Stimulated activated CD4-positive, alpha-beta T cell treated with anti-CD3 and anti-CD28 coated beads, Interleukin-1b, Interleukin-23, amount 100 ng/mL, for 48 hours (primary cell): ENCODE measurements at places on chromosomes 13 and 19.

DNA sequence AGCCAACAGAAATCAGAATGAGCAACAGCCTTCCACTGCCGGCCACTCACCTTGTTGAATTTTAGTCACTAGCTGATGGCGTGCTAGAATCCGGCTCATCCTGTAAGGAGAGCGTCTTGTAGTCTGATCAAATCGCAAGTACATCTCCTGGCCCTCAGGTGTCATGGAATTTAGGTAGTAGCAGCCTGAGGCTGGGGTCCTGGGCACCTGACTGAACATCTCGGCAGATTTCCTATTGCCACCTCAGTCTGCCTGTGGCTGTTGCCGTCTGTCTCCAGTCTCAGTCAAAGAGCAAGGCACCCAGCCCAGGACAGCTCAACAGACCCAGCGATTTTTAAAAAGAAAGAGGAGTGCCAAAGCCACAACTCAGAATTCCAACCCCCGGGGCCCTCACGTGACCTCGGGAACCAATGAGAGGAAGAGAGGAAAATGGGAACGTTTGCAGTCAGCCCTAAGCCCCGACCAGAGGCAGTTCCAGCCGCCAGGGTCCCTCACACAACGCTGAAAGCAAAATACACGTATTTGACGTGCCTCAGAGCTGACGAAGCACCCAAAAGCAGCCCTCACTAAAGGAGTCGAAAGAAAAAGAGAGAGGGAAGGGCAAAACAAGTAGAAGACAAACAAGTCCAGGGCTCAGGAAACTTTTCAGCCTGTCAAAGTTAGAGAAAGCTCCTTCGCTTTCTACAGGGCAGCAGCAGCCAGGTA is at the start of gene STARD13:
Gene STARD13 (minus strand): TSS at position 336 of the 705 bp plus-strand sequence. CDS start 117 bp downstream, at position 219.
- DNase-seq, result peak; percentile 1

DNA sequence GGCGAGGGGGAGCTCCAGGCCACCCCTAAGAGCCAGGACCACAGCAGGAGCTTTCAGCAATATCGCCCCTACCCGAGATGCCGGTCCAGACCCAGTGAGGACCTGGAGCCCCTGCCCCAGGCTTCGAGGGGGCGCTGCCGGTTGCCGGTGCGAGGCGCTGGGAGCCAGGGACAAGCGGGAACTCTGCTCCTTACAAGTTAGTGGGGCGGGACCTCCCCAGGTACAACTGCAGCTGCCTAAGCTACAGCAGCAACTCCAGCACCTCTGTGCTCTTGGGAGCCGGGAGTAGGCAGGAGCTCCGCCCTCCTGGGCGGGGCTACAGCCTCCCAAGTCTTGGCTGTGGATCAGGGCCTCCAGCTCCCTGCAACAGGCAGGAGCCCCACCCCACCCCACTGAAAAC is 15.2 kb upstream of the TSC22D1 start:
- DNase-seq, result no peak

- peak; percentile 52 for DNase-seq
Measured at GRCh38 chr19:55454787-55455243, 6.6 kb downstream of the ISOC2 start.

DNA sequence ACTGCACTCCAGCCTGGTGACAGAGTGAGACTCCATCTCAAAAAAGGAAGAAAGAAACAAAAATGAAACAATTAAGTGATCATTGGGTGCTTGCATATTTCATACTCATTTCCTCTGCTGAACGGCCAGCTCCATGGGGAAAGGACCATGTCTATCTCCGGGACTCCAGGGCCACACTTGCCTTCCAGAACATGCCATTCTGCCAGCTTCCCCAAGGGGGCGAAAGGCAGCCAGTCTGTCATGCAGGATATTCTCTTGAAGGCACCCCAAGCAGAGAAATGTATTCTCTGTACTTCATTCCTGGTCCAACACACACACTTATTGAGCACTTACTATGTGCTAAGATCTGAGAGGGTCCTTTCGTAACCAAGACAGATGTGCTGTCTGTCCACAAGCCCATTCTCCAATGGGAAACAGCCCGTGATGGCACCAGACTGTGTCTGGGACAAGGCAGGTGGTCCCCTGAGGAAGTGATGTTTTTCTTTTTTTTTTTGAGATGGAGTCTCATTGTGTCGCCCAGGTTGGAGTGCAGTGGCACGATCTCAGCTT is 10.2 kb upstream of the CARM1 start:
- DNase-seq, result peak; percentile 41

- DNase-seq, result no peak
Measured at GRCh38 chr13:46164661-46165060, 17.3 kb downstream of the LCP1 start.

DNA sequence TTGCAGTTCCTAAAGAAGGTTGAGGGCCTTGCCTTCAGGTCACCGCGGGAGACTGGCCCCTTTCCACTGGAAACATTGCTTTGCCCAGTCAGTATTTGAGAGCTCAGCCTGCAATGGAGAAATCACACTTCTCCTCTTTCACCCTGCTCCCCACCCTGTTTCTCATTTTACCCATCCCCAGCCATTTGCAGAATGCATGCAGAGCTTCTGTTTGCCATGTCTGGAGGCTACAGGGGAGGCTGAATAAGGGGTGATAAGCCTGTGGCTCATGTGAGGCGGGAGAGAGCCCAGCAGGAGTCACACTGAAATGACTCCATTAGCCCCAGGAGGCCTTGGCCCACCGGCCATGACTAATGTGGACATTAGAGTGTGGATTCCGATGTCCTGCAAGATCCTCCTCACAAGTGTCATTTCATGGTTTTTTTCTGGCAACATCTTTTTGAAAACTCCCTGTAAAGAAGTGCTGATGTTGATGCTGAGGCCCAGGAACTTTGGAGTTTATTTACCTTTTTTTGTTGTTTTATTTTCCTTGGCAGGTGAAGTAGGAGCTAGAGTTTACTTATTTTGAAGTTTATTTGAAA is 6.3 kb downstream of the SPINT2 start:
- no peak for DNase-seq

- no peak for DNase-seq
Measured at GRCh38 chr13:99375738-99376080, 68.5 kb upstream of the GPR183 start.

GRCh38 chr13:73059460-73060250 is 850 bp downstream of the KLF5 start:
- peak; percentile 25 for DNase-seq

- DNase-seq, result no peak
Measured at GRCh38 chr19:4361152-4362046, 18.0 kb downstream of the MPND start.

GRCh38 chr19:17302391-17303166 is 646 bp downstream of the ABHD8 start:
- DNase-seq, result no peak

- peak; percentile 41 for DNase-seq
Measured at GRCh38 chr13:30847650-30848307, 58.3 kb upstream of the MEDAG start.

GRCh38 chr19:54179921-54180461 is 7.0 kb upstream of the TMC4 start:
- no peak for DNase-seq

GRCh38 chr13:42875475-42876269 is 94.3 kb downstream of the FAM216B start:
- DNase-seq, result no peak

DNA sequence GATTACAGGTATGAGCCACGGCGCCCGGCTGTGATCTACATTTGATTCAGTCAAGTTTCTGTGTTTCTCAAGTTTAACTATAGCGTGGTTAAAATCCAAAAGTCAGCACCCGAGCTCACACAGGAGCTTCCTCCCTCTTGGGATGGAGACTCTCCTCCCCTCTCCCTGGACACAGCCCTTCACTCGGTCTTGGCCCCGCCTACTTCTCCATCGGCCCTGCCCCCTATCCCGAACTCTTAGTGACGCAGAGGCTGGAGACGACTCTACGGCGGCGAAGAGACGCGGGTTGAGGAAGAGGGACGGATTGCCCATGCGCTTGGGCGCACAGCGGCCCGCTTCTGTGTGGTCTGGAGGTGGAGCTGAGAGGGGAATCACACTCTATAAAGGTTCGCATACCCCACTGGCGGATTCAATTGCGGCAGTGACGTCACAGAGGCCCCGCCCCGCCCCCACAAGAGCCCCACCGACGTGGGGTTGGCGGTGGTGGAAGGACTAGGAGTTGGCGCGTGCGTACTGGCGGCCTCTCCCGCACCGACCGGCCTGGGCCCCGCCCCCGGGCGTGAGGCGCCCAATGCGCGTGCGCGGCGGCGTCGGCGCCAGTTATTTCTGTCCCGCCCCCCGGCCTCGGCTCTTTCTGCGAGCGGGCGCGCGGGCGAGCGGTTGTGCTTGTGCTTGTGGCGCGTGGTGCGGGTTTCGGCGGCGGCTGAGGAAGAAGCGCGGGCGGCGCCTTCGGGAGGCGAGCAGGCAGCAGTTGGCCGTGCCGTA is at the start of gene TRIM28:
Gene TRIM28 (plus strand): TSS at position 239 of the 765 bp plus-strand sequence. CDS start 694 bp downstream, outside the sequence.
- DNase-seq, result peak; percentile 100

- DNase-seq, result no peak
Measured at GRCh38 chr13:38566519-38566918, 120.4 kb upstream of the FREM2 start.

GRCh38 chr19:40692212-40692551 is 1.7 kb upstream of the NUMBL start:
- DNase-seq, result no peak

- DNase-seq, result no peak
Measured at GRCh38 chr19:38898788-38899446, 501 bp downstream of the SIRT2 start.

DNA sequence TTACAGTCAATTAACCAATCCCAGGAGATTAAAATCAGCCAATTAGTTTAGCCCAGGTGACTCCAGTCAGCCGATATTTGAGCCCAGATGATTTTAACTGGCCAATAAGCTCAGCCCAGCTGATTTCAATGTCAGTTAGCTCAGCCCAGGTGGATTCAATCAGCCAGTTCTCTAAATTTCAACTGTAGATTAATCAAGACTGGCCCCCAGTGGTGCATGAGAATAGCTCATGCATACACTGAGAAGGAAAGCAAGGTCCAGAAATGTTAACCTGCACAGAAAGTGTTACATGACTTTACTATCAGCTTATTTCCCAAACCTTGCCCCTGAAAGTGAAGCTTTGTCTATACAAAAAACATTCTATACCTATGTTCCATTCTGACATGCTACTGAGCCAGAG is 55.4 kb upstream of the ZNF724 start:
- no peak for DNase-seq

GRCh38 chr19:1172353-1173158 is 1.5 kb downstream of the SBNO2 start:
- no peak for DNase-seq

GRCh38 chr19:35330475-35330874 is 1.5 kb downstream of the CD22 start:
- DNase-seq, result no peak

GRCh38 chr13:59671881-59672280 is 491.8 kb downstream of the DIAPH3 start:
- no peak for DNase-seq

DNA sequence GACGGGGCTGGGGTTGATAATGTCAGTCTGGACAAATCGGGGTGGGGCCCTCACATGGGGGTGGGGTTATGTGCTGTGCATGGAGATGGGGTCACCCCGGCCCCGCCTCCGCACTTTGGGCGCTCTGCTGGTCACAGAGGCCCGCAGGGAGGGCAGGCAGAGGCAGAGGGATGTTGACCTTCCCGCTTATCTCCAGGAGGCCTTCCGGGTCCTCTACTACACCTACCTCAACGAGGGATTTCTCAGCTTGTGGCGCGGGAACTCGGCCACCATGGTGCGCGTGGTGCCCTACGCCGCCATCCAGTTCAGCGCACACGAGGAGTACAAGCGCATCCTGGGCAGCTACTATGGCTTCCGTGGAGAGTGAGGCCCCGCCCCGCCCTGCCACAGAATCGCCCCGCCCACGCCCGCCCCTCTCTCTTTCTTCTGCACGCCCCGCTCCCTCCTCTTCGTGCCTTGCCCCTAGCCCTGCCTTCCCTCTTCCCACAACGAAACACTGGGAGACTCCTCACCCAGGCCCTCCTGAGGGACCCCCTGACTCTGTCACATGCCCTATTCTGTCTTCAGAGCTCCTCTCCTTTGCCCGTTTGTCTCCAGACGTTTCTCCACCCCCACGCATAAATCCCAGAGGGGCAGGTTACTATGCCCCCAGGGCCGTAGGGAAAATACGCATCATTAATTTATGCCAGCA is 32.8 kb downstream of the TMEM161A start:
- DNase-seq, result no peak

- no peak for DNase-seq
Measured at GRCh38 chr19:2548966-2549365, 73.0 kb downstream of the GADD45B start.

DNA sequence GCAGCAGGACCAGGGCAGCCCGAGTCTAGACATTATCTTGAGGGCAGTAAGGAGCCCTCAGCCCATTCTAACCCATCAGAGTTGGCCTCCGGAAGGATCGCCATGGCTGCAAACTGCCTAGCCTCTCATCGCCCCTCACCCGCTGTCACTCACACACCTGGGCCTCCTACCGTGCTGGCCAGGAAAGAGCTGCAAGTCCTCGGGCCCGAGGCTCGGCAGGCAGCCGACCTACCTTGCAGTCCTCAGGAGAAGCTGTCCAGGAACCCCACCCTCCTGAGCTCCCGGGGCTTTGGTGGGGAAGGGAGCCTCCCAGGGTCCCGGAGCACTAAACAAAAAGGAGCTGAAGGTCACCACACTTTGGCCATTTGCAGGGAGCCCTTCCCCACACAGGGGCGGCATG is 46.8 kb downstream of the CCNE1 start:
- DNase-seq, result no peak

DNA sequence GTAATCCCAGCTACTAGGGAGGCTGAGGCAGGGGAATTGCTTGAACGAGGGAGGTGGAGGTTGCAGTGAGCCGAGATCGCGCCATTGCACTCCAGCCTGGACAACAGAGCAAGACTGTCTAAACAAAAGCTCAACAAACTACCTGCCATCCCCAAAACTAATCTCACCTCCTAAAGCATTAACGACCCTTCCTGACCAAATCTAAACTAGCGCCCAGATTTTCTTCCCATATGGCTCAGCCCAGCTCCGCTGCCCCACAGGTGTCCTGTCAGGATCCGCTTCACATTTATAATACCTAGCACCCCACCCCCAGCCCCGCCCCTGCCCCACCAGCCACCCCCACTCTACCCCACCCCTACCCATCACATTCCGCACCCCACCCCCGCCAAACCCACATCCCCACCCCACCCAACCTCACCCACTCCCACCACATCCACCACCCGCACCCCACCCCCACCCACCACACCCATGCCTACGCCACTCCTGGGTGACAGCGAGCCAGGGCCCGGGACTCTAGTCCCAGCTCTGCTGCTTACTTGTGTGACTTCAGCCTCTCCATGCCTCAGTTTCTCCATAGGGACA is 599 bp downstream of the C19orf12 start:
- peak; percentile 24 for DNase-seq

- DNase-seq, result no peak
Measured at GRCh38 chr13:46523972-46524752, 28.8 kb upstream of the LRCH1 start.

GRCh38 chr19:13600091-13600490 is 93.8 kb upstream of the CACNA1A start:
- no peak for DNase-seq

GRCh38 chr13:28322256-28322905 is 172.5 kb downstream of the FLT1 start:
- DNase-seq, result no peak

- no peak for DNase-seq
Measured at GRCh38 chr13:109211616-109212015, 574.8 kb downstream of the IRS2 start.
